ENCODE measurements at places on chromosomes 2 and 18. TPM values are rescaled to one million over a fixed set of nuclear protein-coding genes. Genes with fewer than 3 reads are reported as not detected.
A peak's percentile ranks its signal among the peaks of the same experiment; 100 is the strongest.

SAG gene
- not detected for total RNA-seq

- H3K27me3 ChIP-seq: peaks cover 12% of the 10 kb centered on the region
- H3K36me3 ChIP-seq: no peaks in the 10 kb centered on the region
- no peak for DNase-seq
- H3K27ac ChIP-seq: no peak overlapping the region
Observed at GRCh38 chr18:5546660-5547059, 2.9 kb upstream of the EPB41L3 start.

GRCh38 chr2:65746931-65747675, 314.7 kb upstream of the SPRED2 start:
- no peaks in the 10 kb centered on the region for H3K36me3 ChIP-seq
- H3K27ac ChIP-seq: peak overlapping the region; percentile 34
- H3K4me3 ChIP-seq: peak overlapping the region; percentile 37

- H3K4me1 ChIP-seq: no peaks in the 10 kb centered on the region
- no peak overlapping the region for H3K27ac ChIP-seq
- no peak for DNase-seq
- no peaks in the 10 kb centered on the region for H3K27me3 ChIP-seq
Observed at GRCh38 chr2:14234911-14235310, 397.6 kb upstream of the LRATD1 start.

- H3K27ac ChIP-seq: no peak overlapping the region
- no peaks in the 10 kb centered on the region for H3K4me1 ChIP-seq
- no peak overlapping the region for H3K4me3 ChIP-seq
- DNase-seq: no peak
Observed at GRCh38 chr2:7191932-7192331, 274.7 kb downstream of the RNF144A start.

DNA sequence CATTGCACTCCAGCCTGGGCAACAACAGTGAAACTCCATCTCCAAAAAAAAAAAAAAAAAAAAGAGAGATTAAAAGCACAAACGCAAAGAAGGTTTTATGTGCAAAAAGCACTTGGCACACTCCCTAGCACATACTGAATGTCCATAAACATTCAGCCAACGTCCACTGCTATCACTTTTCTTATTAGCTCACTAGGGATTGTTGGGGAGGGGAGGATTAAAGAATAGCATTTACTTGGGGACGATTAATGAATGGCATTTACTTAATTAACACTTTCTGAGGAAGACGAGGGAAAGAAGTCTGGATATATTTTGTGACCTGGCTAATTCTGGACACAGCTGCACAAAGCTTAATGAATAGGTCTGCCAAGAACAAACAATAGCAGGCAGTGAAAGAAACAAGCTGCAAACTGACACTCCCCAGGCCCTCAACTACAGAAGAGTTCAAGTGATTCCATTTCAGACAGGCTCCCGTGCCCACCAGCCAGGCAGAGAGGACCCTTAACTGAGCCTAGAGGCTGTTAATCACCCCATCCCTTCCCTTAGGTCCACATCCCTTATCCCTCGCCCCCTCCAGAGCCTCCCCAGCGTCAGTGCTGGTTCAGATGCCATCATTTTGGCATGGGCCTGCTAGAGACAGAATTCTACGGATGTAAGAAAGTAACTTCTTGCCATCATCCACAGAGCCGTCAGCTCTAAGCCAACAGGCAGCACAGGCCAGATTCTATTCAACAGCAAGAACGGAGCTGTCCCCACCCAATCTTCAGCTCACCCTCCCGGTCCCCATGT, 7.4 kb downstream of the CYB5A start:
- no peaks in the 10 kb centered on the region for H3K27me3 ChIP-seq
- no peaks in the 10 kb centered on the region for H3K36me3 ChIP-seq
- peak overlapping the region; percentile 13 for H3K4me3 ChIP-seq
- H3K4me1 ChIP-seq: peaks cover 62% of the 10 kb centered on the region
- DNase-seq: no peak

- no peak overlapping the region for H3K4me3 ChIP-seq
- no peak overlapping the region for H3K27ac ChIP-seq
- no peak for DNase-seq
- H3K4me1 ChIP-seq: no peaks in the 10 kb centered on the region
- no peaks in the 10 kb centered on the region for H3K36me3 ChIP-seq
Observed at GRCh38 chr18:65721619-65722018, 29.2 kb upstream of the CDH7 start.

DNA sequence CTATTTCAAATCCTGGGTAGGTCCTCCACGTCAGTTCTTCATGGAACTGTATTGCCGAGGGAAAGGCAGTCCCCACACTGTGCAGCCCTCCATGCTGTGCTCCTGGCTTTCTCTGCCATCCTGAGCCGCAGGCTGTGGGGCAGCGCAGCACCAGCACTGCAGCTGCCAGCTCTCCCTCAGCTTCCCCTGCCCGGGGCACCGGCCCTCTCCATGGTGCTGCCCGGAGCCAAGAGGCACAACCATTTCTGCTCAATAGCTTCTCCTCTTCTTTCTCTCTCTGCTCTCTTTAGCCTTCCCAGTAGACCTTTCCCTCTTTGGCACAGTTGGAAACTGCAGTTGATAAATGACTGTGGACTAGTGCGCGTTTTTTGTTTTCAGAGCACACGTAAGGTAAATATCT, 12.1 kb downstream of the ANKRD23 start:
- no peak for DNase-seq
- no peak overlapping the region for H3K27ac ChIP-seq
- H3K27me3 ChIP-seq: no peaks in the 10 kb centered on the region
- peaks cover 74% of the 10 kb centered on the region for H3K36me3 ChIP-seq
- no peak overlapping the region for H3K4me3 ChIP-seq

GRCh38 chr2:108297436-108298141, 8.9 kb downstream of the SULT1C2 start:
- no peaks in the 10 kb centered on the region for H3K27me3 ChIP-seq
- H3K27ac ChIP-seq: no peak overlapping the region
- H3K4me1 ChIP-seq: no peaks in the 10 kb centered on the region
- no peaks in the 10 kb centered on the region for H3K36me3 ChIP-seq

GRCh38 chr18:3217948-3218647, 1.7 kb downstream of the MYOM1 start:
- H3K4me3 ChIP-seq: peak overlapping the region; percentile 4
- H3K36me3 ChIP-seq: no peaks in the 10 kb centered on the region
- H3K27ac ChIP-seq: peak overlapping the region; percentile 77
- no peaks in the 10 kb centered on the region for H3K27me3 ChIP-seq

All from heart left ventricle (tissue), 16 donors.